A172 (cell line): ENCODE measurements at places on chromosomes 5 and 9.

DNA sequence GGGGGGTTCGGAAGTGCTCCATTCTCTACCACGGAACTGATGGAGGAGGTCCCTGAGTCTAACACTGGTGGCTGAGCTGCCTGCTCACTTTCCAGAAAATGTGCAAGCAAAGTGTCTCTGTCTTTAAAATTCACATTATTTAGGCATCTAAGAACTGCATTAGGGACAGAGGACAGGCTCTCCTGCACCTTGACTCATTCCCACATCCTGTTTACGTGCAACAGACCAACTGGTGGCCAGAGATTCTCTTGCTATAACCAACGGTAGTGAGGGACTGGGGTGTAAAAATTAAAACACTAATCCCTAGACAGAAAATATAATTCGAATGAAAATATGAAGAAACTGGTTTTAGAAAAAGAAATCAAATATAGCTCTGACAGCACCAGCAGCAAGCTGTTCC is 320.9 kb downstream of the IRX2 start:
- no peak for DNase-seq

DNA sequence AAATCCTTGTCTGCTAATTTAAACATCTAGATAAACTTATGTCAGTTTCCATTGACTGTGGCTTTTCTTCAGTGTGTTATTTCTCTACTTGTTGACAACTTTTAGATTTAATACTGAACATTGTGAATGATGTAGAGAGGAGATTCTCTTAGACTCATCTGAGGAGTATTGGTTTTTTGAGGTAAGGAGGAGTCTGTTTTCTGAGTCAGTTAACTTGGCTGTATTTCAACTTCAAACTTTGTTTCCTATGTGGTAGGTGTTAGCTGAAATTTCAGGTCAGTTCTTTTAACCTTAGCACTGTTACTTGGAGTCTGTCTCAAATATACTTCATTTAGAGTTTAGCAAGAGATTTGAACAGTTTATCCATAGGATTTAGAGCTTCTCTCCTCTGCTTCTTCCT is 67.9 kb downstream of the XRCC4 start:
- no peak for DNase-seq

DNA sequence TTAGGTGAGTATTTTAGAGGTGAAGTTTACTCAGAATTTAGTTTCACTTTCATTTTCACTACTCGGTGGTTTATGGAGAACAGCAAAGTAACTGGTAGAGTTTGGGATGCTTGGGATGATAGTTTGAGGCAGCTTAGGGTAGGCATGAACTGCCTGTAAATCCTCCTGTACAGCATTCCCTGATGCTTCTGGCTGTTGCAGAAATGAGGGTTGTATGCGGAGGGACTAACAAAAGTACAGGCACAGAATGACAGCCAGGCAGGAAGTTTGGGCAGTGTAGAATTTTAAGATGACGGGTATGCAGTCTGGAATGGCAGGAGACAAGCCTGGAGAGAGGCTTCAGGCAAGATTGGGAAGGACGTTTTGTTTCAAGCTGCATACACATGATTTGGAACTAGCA is 48.0 kb upstream of the FAM120AOS start:
- DNase-seq = peak; percentile 9

DNA sequence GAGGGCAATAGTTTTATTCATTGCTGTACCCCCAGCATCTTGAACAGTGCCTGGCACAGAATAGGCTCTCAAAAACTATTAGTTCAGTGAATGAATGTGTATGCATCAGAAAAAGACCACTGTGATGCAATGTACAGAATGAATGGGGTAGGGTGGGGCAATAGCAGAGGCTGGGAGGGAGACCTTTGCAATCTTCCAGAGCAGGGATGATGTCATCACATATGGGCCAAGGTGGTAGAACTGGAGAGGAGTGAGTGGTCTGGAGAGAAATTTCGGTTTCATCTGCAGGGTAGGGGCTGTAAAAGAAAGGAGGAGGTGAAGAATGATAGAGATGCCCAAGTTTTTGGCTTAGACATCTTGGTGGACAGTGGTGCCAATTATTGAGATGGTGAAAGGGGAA is 23.4 kb upstream of the ARAP3 start:
- no peak for DNase-seq

- DNase-seq = no peak
These were observed 29.4 kb downstream of the ARHGEF37 start for GRCh38 chr5:149610589-149611255.

DNA sequence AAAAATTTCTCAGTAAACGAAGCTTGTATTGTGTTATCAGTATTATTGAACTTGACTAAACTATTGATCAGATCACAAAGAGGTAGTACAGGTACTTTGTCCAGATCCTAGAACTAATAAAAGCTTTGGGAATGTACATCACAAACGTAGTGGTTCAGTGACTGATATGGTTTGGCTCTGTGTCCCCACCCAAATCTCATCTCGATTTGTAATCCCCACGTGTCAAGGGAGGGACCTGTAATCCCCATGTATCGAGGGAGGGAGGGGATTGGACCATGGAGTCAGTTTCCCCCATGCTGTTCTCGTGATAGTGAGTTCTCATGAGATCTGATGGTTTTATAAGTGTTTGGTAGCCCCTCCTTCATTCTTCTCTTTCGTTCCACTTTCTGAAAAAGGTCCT is 100.9 kb downstream of the ARRDC3 start:
- no peak for DNase-seq

GRCh38 chr5:109307951-109308350 is 101.8 kb downstream of the PJA2 start:
- DNase-seq = no peak

DNA sequence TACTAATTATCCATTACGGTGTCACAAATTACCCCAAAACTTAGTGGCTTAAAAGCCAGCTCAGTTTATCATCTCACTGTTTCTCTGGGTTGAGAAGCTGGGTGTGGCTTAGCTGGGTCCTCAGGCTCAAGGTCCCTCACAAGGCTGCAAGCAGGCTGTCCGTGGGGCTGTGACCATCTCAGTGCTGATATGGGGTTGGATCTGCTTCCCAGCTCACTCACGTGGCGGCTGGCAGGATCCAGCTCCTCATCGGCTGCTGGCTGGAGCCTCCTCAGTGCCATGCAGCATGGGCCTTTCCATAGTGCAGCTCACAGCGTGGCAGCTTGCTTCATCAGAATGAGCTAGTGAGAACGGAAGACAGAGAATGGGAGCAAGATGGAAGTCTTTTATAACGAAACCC is 128.5 kb upstream of the CPEB4 start:
- no peak for DNase-seq

GRCh38 chr5:80389580-80389979 is 18.3 kb upstream of the ZFYVE16 start:
- DNase-seq = no peak

DNA sequence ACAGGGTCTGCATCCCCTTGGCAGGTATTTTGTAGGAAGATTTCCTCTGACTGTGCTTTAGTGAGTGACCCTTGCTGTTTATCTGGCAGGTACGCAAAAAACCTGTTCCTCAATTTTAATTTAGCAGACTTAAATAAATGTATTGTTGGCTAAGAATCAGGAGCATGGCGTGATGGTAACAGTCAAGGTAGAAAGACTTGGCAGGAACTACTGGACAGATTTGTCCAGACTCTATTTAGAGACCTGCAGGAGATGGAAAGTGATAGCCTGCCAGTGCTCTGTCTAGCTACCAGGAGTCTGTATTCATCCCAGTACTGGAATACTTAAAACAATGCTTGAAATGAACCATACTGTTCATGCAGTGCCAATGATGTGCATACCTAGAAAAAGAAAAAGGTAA is 78.8 kb upstream of the MAST4 start:
- no peak for DNase-seq

GRCh38 chr5:15510092-15510491 is 10.1 kb downstream of the FBXL7 start:
- DNase-seq = peak; percentile 32

- no peak for DNase-seq
These were observed 140.8 kb downstream of the RXRA start for GRCh38 chr9:134466869-134467616.

- DNase-seq = peak; percentile 97
These were observed 1.4 kb upstream of the SPAAR start for GRCh38 chr9:35907711-35908503.

GRCh38 chr5:45507178-45507577 is 189.0 kb downstream of the HCN1 start:
- DNase-seq = peak; percentile 22
